Fibroblast of villous mesenchyme (primary cell): ENCODE measurements at places on chromosomes 13 and 19. TPM values are rescaled to one million over a fixed set of nuclear protein-coding genes. Genes with fewer than 3 reads are reported as not detected.

Gene IFNL1
- not detected in 2 replicates for total RNA-seq

Gene NUDT19
- total RNA-seq: 9.0 and 14.2 TPM in 2 replicates

DNA sequence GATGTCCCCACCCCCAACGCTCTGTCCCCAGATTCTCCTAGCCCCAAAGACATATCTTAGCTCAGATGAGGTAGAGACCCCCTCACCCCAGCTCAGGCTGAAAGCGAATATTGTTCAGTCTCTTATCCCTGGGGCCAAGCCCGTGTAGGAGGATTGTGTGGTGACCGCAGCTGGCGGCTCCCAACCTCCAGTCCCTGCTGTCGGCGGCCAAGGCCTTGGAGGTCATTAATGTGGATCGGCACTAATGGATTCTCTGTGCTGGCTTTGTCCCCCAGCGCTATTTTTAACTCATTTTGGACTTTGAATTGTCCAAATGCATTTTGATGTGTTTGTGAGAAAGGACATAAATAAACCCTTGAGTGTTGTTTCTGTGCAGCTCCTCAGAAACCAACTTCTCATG lies 124.2 kb downstream of the UQCRFS1 start:
- no peak for DNase-seq

Gene LILRA2
- total RNA-seq: not detected in 2 replicates

DNA sequence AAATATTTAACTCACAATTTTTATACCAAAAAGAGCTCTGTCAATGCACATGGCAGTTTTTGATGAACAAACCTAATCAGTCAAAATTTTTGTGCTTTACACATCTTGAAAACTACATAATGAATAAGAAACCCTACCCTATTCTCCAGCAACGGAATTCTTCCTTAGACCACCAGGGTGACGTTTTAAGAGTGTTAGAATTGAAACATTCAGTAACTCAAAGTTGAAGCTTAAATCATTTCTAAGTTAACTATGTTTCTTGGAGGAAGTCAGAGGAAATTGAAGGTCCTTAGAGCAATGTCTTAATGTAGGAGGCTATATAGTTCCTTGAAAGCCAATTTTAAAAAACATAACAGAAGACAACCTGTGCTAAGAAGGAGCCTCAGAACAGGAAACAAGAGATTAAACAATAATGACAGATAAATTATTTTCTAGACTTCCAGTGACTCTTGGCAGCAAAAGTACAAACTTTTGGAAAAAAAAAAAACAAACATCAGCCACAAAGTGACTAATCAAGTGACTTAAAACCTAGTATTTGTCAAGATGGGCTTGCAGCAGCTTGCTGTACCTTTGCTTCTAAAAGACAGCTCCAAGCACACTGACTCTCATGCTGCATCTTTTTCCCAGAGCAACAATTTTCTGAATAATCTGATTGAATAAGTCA lies 6.2 kb downstream of the SPRY2 start:
- peak; percentile 53 for DNase-seq

DNA sequence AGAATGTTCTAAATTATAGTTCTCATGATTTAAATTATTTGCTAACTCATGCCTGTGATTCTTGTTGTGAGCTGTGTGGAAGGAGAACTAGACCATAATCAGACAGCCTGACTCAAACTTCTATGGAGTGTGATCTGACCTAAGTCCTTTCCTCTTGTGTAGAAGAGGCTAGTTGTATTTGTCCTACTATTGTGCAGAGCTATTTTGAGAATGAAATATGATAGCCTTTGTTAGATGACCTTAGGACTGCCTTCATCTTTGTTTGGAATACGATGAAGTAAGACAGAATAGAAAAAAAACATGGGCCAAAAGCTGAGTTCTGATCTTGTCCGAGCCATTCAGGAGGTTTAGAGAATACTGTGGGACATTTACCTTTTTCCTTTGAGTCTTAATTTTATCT lies 119.4 kb downstream of the STOML3 start:
- DNase-seq: no peak

- DNase-seq: peak; percentile 96
These were observed 6.8 kb downstream of the ELL start for GRCh38 chr19:18514800-18515682.

DNA sequence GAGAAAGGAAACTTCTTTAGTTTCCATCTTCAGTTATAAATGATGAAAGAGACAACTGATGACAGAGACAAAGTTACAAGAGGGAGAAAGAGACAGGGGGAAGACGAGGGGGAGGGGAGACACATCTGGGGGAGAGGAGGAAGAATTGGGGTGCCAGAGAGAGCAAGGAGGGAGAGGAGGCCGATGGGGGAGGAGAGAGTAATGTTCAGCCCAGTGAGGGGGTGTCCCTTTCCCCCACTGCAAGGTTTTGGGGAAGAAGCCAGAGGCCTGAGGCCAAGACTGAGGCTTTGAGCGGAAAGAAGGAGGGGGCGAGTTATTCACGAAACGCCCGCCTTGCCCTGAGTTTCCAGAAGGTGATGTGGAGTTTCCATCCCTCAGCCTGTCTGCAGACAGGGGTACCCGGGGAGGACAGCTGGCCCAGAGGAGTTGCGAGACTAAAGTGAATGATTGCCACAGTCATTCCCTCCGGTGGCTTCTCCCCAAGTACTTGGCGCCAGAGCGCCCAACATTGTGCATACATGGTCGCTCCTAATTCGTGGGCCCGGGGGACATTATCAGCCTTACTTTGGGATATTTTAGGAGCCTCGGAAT lies 558 bp upstream of the PPAN start:
- no peak for DNase-seq

Gene AKT2
- 120 and 142 TPM in 2 replicates for total RNA-seq

DNA sequence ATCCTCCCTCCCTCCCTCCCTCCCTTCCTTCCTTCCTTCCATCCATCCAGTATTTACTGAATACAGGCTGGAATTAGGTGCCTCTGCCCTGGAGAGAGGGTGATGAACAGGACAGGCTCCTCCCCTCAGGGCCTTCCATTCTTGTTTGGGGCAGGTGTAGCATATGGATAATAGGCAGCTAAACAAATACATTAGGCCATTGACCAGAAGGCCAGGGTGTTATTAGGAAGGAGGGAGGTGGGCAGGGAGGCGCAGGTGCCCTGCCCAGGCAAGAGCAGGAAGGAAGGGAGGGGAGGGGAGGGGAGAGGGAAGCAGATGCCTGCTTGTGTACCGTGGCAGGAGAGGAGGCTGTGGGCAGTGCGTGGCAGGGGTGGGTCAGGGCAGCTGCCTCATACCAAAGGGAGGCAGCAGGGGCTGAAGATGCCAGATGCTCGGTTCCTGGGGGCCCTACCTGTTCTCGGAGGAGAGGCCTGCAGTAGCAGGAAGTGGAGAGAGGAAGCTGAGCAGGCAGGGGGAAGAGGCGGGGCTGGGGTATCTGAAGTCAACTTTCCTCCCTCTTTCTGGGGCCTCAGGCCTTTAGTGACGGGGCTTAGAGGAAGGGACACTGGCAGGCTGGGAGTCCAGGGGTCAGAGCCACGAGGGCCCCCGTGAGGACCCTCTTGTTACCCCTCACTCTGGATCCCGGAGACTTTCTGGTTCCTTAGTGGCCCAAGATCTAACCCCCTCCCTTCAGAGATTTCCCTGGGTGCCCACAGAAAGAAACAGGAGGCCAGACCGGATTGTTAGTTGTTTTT lies at the start of gene RINL:
Gene RINL (minus strand): TSS at position 495 of the 794 bp plus-strand sequence. CDS start 1,533 bp downstream, outside the sequence.
- DNase-seq: no peak

Gene FOXA3
- not detected in 2 replicates for total RNA-seq

DNA sequence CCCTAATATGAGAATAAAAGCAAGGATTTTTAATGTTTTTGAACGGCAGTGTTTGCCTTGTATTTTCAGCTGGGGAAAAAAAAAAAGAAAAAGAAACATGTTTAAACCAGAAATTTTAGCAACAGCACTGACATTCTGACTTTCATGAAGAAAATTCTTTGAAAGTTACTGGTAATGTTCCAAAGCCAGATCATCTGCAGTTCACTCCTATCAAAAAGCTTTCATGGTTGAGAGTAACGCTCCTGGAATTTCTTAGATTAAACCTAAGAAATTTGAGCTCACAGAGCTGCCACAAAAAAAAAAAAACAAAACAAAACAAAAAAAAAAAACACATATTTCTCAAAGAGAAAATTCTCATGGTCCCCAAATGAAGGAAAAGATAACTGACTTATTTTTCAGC lies 1106.7 kb downstream of the EFNB2 start:
- DNase-seq: no peak

- DNase-seq: no peak
These were observed 91.1 kb upstream of the SOX1 start for GRCh38 chr13:111975539-111976473.

DNA sequence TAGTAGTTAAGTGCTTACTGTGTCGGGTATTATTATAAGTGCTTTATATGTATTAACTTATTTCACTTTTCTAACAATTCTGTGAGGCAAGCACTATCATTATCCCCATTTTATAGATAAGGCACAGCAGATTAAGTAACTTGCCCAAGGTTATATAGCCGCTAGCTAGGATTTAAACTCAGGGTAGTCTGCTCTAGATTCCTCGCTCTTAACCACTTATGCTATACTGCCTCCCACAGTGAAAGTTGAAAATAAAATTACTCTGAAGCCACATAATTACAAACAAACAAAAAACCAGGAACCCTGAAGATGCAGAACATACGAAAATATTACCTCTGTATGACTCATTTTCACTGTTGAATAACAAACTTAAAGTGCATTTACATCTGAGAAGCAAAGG lies 3.9 kb downstream of the TEX30 start:
- peak; percentile 31 for DNase-seq

DNA sequence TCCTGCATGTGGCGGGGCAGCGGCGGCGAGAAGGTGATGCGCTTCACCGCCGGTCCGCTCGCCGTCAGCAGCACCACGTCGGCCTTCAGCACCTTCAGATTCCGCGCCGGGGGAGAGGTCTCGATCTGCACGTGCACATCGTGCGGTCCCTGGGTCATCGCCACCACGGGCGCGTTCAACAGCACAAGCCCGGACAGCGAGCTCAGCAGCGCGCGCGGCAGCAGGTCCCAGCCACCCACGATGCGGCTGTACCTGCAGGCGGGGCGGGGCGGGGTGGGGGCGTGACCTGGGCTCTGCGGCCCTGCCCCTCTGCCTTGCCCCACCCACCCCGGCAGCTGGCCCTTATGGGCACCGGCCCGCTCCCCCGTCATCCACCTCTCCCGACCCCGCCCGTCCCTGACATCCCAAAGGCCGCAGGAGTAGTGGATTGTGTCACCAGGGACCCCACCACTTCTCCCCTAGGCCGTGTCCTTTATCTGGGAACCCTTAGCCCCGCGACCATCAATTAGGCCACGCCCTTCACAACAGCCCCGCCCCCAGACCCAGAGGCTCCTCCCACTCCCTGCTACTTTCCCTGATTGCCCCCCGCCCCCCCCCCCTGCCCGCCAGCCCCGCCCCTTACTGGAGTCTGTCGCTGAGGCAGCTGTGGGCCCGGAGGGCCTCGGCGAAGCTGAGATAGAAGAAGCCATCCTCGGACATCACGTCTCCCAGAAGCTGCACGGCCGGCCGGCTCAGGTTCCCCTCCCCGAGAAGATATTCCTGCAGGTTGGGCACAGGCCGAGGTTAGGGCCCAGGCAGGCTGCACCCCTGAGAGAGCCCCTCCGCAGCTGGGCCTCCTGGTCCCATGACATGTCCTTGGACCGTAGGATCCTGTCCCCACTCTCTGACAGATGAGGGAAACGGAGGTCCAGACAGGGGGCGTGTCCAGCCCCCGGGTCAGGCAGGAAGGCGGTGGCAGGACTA lies 6.1 kb downstream of the IL4I1 start:
- no peak for DNase-seq

- peak; percentile 88 for DNase-seq
These were observed 816.9 kb upstream of the SLC10A2 start for GRCh38 chr13:103883164-103883563.

Gene SIGLEC5
- not detected in 2 replicates for total RNA-seq

Gene CACNA1A
- total RNA-seq: 0.32 and 0.43 TPM in 2 replicates

- DNase-seq: no peak
These were observed 2380.9 kb downstream of the PCDH9 start for GRCh38 chr13:64849196-64849595.

- no peak for DNase-seq
These were observed 11.1 kb downstream of the ZNF473 start for GRCh38 chr19:50036908-50037307.

- DNase-seq: no peak
These were observed 18.9 kb upstream of the LRP3 start for GRCh38 chr19:33175156-33175782.

Gene KLK15
- not detected in 2 replicates for total RNA-seq
